Epithelial cell of prostate (primary cell): ENCODE measurements at places on chromosomes 5 and 9.

DNA sequence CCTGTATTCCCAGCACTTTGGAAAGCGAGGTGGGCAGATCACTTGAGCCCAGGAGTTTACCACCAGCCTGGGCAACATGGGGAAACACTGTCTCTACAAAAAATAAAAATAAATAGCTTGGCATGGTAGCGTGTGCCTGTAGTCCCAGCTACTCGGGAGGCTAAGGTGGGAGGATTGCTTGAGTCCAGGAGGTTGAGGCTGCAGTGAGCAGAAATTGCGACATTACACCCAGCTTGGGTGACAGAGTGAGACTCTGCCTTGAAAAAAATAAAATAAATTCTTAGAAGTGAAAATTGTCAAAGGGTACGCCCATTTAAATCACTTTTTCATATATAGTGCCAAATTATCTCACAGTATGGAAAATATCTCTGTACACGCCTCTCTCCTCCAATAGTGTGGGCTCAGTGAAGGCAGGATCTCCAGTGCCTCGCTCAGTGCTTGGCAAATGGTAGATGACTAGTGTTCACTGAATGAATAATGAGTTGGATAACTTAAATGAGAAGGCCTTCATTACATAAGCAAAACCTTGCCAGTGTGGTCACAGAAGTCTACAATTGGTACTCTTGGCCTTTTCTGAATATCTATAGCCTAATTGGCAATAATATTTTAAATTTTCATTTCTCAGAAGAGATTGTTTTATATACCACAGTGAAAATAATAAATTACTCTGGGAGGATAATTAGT, 9.4 kb upstream of the CCL28 start:
- no peak for DNase-seq

GRCh38 chr5:127944125-127944524, 139.4 kb upstream of the SLC12A2 start:
- DNase-seq, result no peak

- no peak for DNase-seq
Observed at GRCh38 chr5:66742083-66742895, 146.1 kb downstream of the MAST4 start.

DNA sequence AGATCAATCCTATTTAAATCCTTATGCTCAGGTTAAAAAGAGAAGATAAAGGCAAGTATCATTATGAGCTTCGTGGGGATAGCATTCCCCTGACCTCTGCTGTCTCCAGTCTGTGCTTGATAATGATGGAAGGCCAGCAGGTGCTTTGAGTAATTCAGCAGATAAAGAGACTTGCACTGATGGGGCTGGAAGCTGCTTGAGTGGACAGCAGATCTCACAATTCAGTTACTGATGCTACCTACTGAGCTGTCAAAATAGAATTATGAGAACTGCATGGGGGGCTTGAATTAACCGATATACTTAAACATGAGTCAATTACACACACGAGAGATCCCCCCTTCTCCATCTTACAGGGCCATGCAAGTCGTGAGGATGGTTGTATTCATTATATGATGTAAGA, 107.7 kb upstream of the GPR151 start:
- no peak for DNase-seq

- no peak for DNase-seq
Observed at GRCh38 chr5:145511351-145511750, 323.8 kb downstream of the PRELID2 start.

- no peak for DNase-seq
Observed at GRCh38 chr5:113183694-113184093, 207.1 kb downstream of the DCP2 start.

DNA sequence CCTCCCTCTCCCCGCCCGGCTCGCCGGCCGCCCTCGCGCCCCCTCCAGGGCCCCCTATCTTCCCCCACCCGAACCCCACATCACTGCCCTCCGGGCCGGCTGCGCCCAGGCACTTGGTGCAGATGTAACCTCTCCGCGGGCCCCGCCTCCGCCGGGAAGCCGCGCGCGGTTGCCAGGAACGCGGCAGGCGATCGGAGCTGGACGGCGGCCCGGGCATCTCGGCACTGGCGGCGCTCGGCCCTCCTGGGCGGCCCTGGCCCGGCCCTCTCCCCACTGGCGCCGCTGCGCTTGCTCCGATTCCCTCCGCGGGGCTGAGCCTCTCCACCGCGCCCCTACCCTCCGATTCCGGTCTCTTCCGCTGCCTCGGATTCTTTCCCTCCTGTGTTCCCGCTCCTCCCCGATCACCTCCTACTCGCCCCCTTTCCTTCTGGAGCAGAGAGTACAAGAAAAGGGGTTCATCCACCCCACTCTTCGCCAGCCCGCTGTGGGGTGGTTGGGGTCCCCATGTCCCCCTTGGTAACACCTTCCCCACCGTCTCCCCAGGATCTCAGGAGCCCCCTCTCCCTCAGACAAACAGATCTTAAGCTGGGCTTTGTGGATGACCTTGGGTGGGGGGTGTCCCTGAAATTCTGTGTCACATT, 70.6 kb downstream of the C9orf50 start:
- DNase-seq, result no peak

DNA sequence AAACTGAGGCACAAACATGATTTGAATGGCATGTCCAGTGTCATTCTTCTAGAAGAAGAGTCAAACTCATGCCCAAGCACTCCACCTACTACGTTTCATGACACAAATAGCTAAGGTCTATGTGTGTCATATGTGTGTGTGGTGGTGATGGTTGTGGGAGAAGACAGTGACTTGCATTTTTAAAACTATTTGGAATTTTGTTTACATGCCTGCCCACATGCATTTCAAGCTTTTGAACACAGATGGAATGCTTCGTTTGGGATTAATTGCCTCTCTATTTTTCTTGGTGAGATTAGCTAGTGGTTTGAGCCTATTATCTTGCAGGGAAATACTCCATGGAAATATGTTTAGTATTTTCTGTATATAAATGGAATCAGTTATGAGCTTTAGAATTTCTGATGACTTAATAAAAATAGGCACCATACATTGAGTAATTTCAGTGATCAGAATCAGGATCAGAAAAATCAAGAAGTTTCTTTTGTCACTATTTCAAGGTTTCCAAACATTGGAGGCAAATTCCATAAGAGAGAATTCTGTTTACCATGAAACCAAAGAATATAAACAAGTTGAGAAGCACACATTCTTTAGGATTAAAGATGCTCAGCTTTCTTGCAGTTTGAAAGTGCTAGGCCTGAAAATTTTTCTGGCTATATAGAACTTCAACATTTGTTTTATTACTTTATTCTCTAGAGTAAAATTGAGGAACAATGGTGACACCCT, 260.3 kb upstream of the SEMA6A start:
- DNase-seq, result no peak

DNA sequence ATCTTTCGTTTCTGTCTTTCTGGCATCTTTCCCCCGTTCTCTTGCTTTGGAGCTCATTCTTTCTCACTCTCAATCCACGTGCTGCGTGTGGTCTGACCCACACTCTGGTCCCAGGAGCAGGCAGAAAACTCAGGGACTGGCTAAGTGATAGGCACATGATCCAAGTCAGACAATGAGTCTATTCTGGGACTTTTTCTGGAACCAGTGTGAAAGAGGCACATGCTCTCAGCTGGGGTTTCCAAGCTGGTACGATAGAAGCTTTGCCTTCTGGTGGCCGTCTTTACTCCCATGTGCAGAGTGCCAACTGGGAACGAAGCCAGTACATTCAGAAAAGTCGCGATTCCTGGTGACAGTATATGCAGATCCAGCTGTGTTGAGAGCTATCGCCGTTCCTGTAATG, 94.4 kb downstream of the PDZD2 start:
- DNase-seq, result no peak

GRCh38 chr5:60340326-60340725, 359.6 kb downstream of the DEPDC1B start:
- DNase-seq, result no peak

DNA sequence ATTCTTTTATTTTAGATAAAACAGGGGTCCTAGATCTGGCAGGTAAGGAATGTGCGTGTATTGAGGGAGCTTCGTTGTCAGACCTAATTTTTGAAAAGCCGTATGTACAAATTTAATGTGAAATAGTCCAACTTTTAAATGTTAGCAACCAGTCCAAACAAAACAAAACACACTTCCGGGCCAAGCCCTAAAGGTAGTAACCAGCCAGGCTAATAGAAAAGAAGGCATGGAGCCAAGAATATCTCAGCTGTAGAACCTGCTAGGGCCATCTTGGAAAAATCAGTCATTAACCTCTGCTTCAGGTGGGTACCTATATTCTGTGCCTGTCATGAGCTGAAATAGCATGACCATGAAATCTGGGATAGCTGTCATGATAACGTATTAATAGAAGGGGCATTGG, 71.0 kb downstream of the SMARCA2 start:
- DNase-seq, result no peak

GRCh38 chr9:124675261-124676158, 95.6 kb downstream of the NR6A1 start:
- DNase-seq, result no peak

GRCh38 chr9:107782381-107782780, 292.8 kb upstream of the KLF4 start:
- DNase-seq, result no peak
